ENCODE measurements at places on chromosomes 13 and 19. TPM values are rescaled to one million over a fixed set of nuclear protein-coding genes. Genes with fewer than 3 reads are reported as not detected.

GRCh38 chr13:32989942-32990341 lies 26.3 kb upstream of the KL start:
- DNase-seq, result peak; percentile 39

The ACP7 gene
- total RNA-seq, result not detected

DNA sequence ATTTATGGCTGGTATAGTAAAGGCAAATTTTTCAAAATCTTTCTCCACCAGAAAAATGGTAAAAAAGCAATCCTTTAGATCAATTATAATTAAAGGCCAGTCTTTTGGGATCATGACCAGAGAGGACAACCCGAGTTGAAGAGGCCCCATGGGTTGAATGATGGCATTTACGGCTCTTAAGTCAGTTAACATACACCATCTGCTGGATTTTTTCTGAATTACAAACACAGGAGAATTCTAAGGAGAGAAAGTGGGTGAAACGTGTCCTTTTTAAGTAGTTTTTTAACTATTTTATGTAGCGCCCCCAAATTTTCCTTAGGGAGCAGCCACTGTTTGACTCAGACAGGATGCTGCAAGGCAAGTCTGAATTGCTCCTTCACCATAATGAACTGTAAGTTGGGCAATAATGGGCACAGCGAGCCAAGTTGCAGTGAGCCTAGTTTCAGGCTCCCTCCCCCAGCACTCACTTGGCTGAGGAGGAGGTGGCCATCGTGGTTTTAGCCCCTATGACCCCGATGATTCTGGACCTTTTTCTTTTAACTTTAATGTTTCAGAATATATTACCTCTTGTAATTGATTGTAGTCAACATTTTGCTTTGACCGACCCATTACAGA lies 13.6 kb upstream of the ZNF611 start:
- DNase-seq, result peak; percentile 69

The GRK1 gene
- total RNA-seq, result not detected

GRCh38 chr19:19743176-19743575 lies 10.3 kb upstream of the ZNF14 start:
- no peak for DNase-seq

- no peak for DNase-seq
These were observed 1.0 kb upstream of the PCDH8 start for GRCh38 chr13:52849291-52850071.

The NLRP7 gene
- not detected for total RNA-seq

The TJP3 gene
- total RNA-seq, result not detected

DNA sequence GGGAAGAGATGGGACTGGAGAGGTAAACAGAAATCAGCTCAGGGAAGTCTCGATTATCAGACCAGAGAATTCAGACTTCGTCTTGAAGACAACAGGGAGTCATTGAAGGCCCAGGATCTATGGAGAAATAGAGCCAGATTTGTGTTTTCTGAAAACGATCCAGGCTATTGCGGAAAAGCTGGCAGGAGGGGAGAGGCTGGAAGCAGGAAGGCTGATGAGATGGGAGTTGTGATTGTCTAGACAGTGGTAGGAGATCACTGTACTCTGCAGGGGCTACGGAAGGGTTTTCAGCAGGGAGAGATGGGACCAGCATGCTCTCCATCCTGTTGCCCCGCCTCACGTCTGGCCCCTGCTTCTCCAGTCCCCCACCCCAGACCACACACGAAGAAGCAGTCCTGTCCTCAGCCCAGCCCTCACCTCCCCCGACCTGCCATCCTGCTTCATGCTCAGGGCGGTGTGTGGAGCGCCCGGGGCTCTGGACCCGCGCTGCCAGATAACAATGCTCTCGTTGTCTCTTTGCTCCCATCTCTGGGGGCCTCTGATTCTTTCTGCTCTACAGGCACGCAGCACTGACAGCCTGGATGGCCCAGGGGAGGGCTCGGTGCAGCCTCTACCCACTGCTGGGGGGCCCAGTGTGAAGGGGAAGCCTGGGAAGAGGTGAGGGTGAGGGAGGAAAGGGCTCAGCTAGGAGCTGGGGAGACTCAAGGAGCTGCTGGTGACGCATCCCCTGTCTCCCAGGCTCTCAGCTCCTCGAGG lies 1.9 kb downstream of the ARHGAP33 start:
- DNase-seq, result no peak

All from GM23248 (cell line).